Right renal pelvis (tissue), 4 donors: ENCODE measurements at places on chromosomes 1 and 21.

- DNase-seq = no peak
Observed at GRCh38 chr1:94357661-94358060, 60.5 kb upstream of the ABCD3 start.

- DNase-seq = no peak
Observed at GRCh38 chr1:117905019-117905418, 24.4 kb downstream of the GDAP2 start.

- DNase-seq = no peak
Observed at GRCh38 chr1:200364831-200365230, 45.0 kb downstream of the ZNF281 start.

GRCh38 chr21:43814215-43815106, 25.1 kb downstream of the RRP1 start:
- DNase-seq = peak; percentile 31

DNA sequence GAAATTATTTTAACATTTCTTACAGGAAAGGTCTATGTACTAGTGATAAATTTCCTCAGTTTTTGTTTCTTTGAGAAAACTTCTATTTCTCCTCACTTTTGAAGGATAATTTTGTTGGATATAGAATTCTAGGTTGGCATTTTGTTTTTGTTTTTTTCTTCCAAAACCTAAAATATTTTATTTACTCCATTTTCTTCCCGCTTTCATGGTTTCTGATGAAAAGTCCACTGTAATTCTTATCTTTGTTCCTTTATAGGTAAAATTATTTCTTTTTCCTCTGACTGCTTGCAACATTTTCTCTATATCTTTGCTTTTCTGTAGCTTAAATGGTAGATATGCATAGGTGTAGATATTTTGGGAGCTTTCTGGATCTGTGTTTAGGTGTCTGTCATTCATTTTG, 153.9 kb upstream of the DSCAM start:
- no peak for DNase-seq
